ENCODE measurements at places on chromosomes 12 and 14. TPM values are rescaled to one million over a fixed set of nuclear protein-coding genes. Genes with fewer than 3 reads are reported as not detected.

Gene TBX3
- total RNA-seq = 5.2 TPM

Gene TAS2R9
- total RNA-seq = not detected

Gene CCDC196
- not detected for total RNA-seq

Gene UBE2N
- 129 TPM for total RNA-seq

Gene LRP10
- total RNA-seq = 83.4 TPM

Gene SPTB
- not detected for total RNA-seq

Gene B4GALNT3
- total RNA-seq = 14.4 TPM

Gene PSME1
- 167 TPM for total RNA-seq

Gene ASCL1
- not detected for total RNA-seq

Gene MYL2
- not detected for total RNA-seq

Gene NINJ2
- not detected for total RNA-seq

Gene OVCH1
- total RNA-seq = not detected

Gene TRPV4
- total RNA-seq = 1.6 TPM

Gene CCND2
- 208 TPM for total RNA-seq

Gene SYNE3
- total RNA-seq = 13.3 TPM

Gene ZBTB42
- total RNA-seq = 2.3 TPM

Gene GPN3
- total RNA-seq = 31.0 TPM

Gene NUAK1
- 4.8 TPM for total RNA-seq

Gene LMO3
- total RNA-seq = 0.04 TPM

Gene PMCH
- not detected for total RNA-seq

Gene ADAM21
- 0.55 TPM for total RNA-seq

Gene RTL1
- not detected for total RNA-seq

Gene RACGAP1
- total RNA-seq = 31.0 TPM

Gene CCDC184
- not detected for total RNA-seq

Gene TMEM229B
- total RNA-seq = 3.0 TPM

Gene RNF212B
- not detected for total RNA-seq

Gene AQP6
- 0.47 TPM for total RNA-seq

Gene SLC6A15
- 37.3 TPM for total RNA-seq

Gene KRT2
- total RNA-seq = not detected

Gene PLCZ1
- total RNA-seq = not detected

Gene SLC38A4
- 0.27 TPM for total RNA-seq

Gene BIN2
- total RNA-seq = not detected

Gene FLRT2
- 53.2 TPM for total RNA-seq

Gene SLC10A1
- not detected for total RNA-seq

All from hair follicular keratinocyte (primary cell).